ENCODE measurements at places on chromosomes 6 and 20. TPM values are rescaled to one million over a fixed set of nuclear protein-coding genes. Genes with fewer than 3 reads are reported as not detected.

Gene TRIM15
- total RNA-seq, result 52.0 TPM

Gene SAMD3
- not detected for total RNA-seq

- DNase-seq, result peak; percentile 75
Measured at GRCh38 chr20:50191065-50191543, 474 bp downstream of the CEBPB start.

DNA sequence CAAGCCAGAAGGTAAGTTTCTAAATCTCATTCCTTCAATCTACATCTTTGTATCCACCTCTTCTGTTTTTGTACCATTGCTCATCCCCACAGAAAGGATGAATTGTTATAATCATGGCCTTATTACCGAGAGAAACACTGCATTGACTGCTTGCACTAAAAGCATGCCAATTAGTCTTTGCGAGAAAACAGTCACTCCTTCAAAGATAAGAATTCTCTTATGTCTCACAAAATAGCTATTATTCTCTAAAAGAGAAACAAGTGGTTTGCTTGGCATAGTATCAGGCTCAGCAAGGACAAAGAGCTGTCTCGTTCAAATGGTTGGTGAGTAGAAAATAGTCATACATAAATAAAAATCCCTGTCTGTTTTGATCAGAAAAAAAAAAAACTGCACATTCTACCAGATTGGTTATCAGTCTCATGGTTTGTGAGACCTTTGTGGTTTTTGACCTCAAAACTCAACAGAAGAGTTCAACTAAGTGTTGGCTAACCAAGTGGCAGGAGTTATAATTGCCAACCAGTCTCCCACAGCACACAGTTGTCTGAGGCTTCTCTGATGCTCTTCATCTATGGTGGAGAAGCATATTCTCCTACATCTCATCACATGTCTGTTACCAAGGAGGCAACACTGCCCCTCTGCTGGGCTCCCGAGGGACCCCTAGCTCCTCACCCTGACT, 35.1 kb upstream of the ARMH2 start:
- DNase-seq, result no peak

Gene SRSF12
- not detected for total RNA-seq

Gene MAS1
- not detected for total RNA-seq

GRCh38 chr6:22580337-22580736, 11.0 kb downstream of the HDGFL1 start:
- DNase-seq, result no peak

GRCh38 chr20:25553819-25554296, 31.5 kb downstream of the NINL start:
- no peak for DNase-seq

DNA sequence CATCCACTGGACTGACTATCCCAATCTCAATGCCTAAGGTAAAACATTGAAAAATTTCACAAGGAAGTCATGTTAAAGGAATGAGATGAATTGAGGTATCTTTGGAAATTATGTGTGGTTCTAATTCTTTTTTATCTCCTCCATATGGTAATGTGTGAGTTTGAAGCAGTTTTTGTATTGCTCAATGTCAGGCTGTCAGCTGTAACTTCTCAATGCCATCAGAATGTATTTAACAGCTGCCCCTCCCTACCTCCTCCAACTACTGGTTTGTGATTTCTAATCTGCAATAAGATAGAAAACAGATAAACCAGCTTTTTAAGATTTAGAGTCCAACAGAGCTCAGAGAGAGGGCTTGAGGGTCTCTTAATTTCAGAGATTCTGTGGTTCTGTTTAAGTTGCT, 1005.8 kb upstream of the ADGRB3 start:
- DNase-seq, result no peak

Gene NCOA7
- 24.0 TPM for total RNA-seq
